ENCODE measurements at places on chromosomes 7 and 10. TPM values are rescaled to one million over a fixed set of nuclear protein-coding genes. Genes with fewer than 3 reads are reported as not detected.

Gene ELOVL3
- not detected for total RNA-seq

Gene PLAC9
- 3.5 TPM for total RNA-seq

Gene GDF2
- total RNA-seq, result not detected

Gene SRRM3
- 0.23 TPM for total RNA-seq

Gene CALML5
- total RNA-seq, result not detected

Gene AMPH
- 1.0 TPM for total RNA-seq

Gene GPR158
- total RNA-seq, result 0.79 TPM

Gene ADAM22
- 4.2 TPM for total RNA-seq
